ENCODE measurements at places on chromosomes 7 and 10.

GRCh38 chr10:79446758-79447084 lies 1.3 kb upstream of the ZCCHC24 start:
- no peak for DNase-seq

DNA sequence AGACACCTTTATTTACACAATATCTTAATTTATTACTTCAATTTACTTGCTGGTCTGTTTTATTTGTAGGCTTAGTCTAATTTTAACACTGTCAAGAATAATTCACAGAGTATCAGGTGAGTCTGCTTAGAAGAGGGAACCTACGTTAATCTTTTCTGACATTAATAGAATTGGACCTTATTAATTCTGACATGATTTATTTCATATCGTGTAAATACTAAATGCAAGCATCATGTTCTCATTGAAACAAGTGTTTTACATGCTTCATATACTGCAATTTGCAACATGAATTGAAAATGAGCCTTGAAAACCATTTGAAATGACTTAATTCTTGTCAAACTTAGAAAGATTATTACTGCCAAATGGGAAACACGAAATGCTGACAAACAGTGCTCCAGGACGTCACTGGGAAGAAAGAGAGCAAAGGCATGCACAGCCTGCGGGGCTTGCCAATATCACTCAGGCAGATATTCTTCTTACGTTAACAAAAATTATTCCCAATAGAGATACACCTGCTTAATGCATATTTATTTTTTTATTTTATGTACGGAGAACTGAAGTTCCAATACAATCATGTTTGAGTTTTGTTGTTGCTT lies 282.0 kb upstream of the AKR1E2 start:
- no peak for DNase-seq

DNA sequence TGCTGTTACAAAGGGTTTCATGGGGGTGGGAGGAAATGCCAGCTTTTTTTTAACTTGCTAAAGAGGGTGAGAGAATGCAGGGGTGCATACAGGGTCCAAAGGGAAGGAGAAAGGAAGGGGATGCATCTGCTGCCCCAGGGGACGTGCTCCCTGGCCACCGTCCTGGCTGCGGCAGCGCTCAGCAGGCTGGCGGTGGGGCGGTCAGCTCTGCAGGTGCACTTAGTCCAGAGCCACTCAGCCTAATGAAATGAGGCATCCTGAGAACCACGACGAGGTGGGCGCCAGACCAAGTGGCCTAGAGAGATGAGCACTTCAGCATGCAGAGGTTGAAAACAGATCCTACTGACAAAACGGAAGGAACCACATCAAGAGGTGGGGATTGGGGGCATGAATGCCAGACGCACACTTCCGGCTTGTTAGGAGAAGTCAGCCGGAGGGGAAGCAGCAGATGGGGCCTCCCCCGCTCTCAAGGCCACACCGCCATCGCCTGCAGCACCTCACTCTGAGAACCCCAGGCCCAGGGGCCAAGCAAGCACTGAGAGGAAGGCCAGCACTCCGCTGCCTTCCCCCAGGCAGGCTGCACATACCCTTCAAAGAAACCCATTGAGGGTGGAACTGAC lies 94.5 kb downstream of the MAD1L1 start:
- DNase-seq: no peak

DNA sequence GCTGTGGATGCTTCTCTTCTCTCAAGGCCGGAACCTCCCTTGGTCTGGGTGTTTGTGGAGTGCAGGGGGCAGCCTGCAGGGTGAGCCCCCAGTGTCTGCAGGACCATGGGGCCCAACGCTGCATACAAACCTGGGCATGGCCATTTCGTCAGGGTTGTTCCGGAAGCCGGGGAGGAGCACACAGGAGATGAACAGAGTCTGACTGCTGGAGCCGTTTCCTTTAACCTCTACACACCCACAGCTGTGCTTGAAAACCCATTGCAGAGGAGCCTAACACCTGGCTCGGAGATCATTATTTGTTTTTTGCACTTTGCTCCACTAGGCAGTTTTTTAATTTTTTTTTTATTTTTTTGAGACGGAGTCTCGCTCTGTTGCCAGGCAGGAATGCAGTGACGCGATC lies 167.6 kb upstream of the INSYN2A start:
- DNase-seq: no peak

DNA sequence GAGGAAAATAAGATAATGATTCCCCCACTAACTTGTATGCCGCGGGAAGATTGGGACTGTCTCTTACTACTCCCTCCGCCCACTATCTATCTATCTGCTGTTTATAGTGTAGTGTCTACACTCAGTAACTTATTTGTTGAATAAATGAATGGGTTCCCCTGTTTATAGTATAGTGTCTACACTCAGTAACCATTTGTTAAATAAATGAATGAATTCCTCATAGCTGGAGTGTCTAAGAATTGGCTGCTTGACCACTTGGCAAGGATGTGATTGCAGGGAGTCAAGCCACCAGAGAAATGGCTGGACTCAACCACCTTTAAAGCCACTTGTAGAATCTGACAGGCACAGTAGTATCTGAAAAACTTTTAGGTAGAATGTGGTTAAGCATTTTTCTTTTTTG lies 147.1 kb downstream of the TRIL start:
- DNase-seq: no peak

DNA sequence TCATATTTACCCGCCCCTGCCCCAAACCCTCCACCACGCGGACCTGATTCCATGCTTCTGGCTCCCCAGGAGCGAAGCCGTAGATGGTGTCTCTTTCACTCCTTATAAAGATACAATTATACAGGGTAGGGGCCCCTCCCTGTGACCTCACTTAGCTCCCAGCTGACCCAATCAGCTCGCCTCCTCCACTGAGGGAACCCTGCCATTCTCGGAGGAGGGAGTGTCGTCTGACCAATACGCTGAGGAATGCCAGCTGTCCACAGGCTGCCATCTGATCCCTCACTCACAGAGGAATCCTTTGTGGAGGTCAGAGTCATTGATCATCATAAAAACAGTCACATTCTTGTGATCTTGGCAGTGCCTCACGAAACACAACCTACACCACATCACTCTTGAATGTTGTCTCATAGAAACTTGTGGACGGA lies 67.5 kb upstream of the INSIG1 start:
- DNase-seq: no peak

DNA sequence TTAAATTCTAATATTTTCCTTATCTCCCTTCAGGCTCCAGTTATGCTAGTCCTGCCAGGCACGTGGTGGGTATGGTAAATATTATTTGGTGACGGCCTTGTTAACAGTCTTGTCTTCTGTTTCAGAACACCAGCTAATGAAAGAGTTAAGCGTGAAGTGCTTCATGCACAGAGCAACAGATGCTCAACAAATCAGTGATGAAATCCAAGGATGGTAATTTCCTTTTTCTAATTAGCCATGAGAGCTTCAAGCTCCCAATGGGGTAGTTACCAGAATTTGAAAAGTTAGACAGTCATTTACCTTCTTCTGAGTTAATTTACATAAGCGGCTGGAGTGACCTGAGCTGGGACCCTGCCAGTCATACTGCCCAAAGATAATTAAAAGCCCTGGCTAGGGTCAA lies 1.9 kb upstream of the OTUD1 start:
- DNase-seq: no peak

GRCh38 chr10:25125201-25125611 lies 49.6 kb upstream of the GPR158 start:
- DNase-seq: no peak

- DNase-seq: no peak
These were observed 3.1 kb downstream of the CD36 start for GRCh38 chr7:80641548-80641947.

DNA sequence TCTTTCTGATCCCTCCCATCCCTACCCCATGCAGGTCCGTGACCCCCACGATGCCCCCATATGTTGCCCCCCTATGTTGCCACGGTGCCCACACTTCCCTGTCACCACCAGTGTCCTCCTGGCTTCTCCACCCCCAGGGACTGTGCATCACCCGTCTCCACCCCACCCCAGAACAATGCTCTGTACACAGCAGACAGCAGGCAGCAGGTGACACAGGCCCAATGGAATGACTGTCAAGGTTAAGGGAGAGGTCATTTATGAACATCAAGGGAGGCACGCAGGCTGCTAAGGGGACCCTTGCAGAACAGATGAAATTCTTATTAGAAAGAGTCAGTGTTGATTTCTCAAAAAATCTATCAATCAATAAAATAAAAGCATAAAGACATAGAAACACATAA lies 71.5 kb downstream of the PARP12 start:
- no peak for DNase-seq

DNA sequence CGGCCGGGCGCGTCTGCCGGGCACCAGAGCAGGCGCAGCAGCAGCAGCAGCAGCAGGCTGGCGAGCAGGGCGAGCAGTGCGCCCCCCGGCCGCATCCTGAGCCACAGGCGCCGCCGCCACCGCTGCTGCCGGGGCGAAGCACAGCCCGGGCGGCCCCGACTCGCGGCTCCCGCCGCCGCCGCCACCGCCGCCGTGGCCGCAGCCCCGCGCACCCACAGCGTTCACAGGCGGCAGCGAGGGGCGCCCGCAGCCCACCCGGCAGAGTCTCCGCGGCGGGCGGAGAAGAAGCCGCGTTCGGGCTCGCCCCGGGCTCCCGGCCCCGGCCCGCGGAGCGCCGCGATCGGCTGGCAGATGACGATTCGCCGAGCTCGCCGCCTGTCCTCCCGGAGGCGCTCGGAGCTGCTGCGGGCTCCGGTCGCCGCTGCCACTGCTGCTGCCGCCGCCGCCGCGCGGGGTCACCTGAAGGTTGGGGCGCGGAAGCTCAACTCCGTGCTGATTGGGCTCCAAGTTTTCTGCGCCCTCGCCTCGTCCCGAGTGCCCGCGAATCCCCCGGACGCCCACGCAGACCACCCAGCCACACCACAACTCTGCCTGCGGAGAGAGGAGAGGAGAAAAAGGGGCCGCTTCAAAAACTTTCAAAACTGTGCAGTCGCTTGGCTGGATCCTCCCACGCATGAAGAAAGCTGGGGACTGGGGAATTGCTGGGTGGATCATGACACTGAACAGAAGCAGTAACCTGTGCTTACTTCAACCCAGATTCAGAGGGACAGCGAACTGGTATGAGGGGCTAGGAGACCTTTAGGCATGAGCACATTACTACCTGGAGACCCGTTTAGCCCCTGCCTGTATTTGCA lies at the start of gene ST8SIA6:
Gene ST8SIA6 (minus strand): TSS at position 435 of the 854 bp plus-strand sequence. CDS start 340 bp downstream, at position 95.
- DNase-seq: no peak

GRCh38 chr7:90005836-90006235 lies 148.4 kb upstream of the STEAP1 start:
- DNase-seq: no peak

GRCh38 chr10:72263613-72264241 lies 10.0 kb upstream of the DDIT4 start:
- no peak for DNase-seq

DNA sequence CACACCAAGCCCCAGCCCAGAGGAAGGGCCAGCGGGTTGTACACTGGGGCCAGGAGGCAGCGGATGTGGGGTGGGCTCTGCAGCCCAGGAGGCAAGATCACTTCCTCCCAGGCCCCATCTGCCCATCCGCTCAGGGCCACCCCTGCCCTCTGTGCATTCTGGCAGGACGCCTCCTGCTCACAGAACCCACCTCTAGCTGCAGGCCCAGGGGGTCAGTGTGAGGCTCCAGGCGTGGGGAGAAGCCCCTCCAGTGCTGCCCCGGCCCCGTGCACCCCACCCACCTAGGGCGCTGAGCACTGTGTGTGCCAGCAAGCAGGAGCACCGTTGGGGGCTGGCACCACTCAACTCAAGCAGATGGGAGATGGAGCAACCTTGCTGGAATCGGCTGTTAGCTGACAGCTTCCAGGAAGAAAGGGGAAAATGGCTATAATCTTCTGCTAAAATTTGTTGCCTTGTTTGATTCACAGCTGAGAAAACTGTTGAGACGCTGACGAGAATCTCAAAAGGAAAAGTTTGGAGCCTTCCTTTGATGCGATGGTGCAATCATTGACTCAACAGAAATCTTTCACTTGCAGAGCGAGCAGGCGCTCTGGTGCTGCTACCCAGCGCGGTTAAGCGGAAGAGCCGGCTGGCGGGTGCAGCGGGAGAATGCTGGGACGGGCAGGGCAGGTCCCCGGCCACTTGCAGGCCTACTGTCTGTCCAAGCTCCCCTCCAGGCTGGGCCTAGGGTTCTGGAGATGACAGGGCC lies 276.1 kb downstream of the ELFN1 start:
- no peak for DNase-seq

GRCh38 chr10:12382157-12382548 lies 32.8 kb downstream of the CAMK1D start:
- no peak for DNase-seq

GRCh38 chr10:19889256-19889655 lies 73.0 kb downstream of the PLXDC2 start:
- no peak for DNase-seq

DNA sequence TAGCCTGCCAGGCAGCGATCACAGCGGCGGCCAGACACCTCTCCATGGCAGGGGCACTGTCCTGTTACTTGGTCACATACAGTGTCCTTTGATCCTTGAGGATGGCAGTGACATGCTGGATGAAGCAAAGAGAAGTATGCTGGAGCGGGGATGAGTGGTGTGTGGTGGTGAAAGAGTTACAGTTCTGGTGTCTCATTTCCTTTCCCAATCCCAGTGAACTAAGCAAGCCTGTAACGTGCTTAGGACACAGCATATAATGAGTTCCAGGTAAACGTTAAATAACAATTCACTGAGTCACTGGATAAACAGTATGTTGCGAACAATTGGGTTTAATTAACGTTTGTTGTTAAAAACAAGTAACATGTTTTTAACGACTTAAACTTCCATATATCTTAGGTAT lies 63.5 kb upstream of the LAMB1 start:
- DNase-seq: no peak

GRCh38 chr10:115092555-115093285 lies 445 bp upstream of the ATRNL1 start:
- no peak for DNase-seq

DNA sequence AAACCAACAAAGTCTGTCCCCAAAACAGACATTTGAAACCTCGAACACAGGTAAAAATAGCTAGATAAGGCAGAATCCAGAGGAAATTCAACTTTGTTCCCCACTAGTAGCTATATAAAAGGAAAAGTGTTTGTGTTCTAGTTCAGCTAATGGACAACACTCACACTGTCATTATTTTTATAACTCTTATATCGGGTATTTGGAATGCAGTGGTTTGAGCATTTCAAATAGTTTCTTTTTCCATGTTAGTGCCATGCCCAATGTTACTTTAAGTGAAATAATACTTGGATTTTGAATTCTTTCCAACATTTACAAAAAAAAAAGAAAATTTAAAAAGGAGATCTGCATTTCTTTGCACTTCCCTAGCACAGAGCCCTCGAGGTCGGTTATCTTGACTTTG lies 213.6 kb downstream of the DOCK4 start:
- DNase-seq: no peak
